ENCODE measurements at places on chromosomes 5 and 9.

DNA sequence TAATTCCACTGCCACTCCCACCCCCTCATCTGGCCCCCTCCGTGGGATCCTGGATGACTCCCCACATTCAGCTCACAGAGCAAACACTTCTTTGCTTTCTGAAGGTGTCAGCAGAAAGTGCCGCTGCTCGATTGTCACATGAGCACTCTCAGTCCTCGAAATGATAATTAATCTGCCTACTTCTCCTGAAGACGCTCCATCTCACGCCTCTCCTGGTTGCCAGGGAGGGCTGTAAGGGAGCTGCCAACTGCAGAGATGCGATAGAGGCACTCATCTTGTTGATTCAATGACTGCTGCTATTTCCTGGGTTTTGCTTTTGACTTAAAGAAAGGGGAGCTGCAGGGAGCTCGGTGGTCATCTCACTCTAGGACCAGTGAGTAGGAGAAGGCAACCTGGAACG, 206.5 kb downstream of the DAB2IP start:
- no peak for DNase-seq

GRCh38 chr5:42927730-42928129, 112.4 kb downstream of the ANXA2R start:
- DNase-seq: no peak

GRCh38 chr9:137757613-137758029, 120.0 kb upstream of the CACNA1B start:
- DNase-seq: no peak

DNA sequence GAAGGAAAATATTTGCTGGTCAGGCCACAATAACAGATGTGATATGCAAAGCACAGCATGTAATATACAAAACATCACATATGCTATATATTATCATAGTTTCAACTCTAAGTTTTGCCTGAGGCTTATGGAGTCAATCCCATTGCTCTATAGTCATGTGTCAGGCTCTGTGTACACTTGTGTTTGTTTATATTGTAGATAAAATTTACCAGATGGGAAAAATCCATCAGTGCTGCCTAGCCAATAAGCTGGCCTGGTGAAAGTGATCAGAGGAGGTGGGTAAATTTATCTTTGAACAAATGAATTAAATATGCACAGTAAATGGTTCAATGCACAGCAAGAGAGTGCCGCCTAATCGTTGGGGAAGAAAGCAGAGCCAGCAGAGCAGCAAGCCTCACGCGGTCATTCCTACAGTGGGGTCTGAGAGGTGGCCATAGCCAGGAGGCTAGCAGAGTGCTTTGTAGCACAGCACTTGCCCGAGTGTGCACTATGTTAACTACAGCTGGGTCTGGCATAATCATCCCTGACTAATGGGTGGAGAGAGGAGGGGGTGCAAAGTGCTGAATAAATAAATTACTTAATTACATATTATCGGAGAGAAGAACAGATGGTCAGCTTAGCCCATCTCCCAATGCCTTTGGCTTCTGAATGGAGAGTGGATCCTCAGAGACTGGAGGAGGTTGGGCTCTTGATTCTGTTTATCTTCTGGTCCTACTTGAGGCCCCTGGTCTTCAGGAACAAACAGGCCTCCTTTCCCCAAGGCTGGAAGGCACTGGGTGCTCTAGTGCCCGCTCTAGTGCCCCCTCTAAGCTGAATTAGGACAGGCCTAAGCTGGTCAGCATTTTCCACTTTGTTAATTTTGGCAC, 153.5 kb downstream of the MAT2B start:
- DNase-seq: no peak

- no peak for DNase-seq
Observed at GRCh38 chr9:134835448-134835847, 45.2 kb upstream of the FCN2 start.

DNA sequence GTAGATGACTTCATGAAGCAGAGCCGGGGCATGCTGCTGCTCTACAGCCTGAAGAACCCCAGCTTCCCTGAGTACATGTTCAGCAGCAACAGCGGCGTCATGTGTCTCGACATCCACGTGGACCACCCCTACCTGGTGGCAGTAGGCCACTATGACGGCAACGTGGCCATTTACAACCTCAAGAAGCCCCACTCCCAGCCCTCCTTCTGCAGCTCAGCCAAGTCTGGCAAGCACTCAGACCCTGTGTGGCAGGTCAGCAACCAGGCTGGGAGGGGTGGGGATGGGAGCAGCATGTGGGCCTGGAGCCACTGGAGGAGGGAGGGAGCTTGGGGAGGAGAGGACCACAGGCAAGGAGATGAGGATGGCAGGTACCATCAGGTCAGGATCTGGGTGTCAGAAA, 16.2 kb downstream of the ENHO start:
- no peak for DNase-seq

- DNase-seq: no peak
Observed at GRCh38 chr9:27165068-27165467, 56.0 kb downstream of the TEK start.

GRCh38 chr5:75373862-75374261, 36.8 kb downstream of the HMGCR start:
- DNase-seq: no peak

DNA sequence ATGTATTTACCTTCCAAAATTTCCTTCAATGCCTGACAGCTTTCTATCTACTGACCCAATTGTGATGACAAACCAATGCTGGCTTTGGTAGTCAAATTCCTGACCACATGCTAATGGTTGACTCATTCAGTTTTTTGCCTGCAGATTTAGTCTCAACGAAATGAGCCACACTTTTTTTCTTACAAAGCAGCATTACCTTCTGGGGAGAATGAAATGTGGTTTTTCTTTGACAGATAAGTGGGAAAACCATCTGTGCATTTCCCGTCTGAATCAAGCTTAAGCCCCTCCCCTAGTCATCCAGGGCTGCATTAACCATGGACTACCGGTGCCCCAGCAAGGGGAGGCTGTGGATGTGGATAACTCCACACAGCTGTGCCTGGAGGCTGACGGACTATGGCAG, 99.6 kb upstream of the TAF11L2 start:
- no peak for DNase-seq

- DNase-seq: no peak
Observed at GRCh38 chr9:129401623-129402370, 219.1 kb downstream of the C9orf50 start.

- DNase-seq: no peak
Observed at GRCh38 chr5:133757396-133757945, 145.1 kb upstream of the FSTL4 start.

- DNase-seq: no peak
Observed at GRCh38 chr5:38316544-38317224, 58.3 kb downstream of the EGFLAM start.
